M059J (cell line): ENCODE measurements at places on chromosomes 1 and 21.

GRCh38 chr1:9472386-9473031, 66.8 kb upstream of the SLC25A33 start:
- DNase-seq, result no peak

- no peak for DNase-seq
These were observed 224.1 kb downstream of the COL11A1 start for GRCh38 chr1:102884238-102884637.

DNA sequence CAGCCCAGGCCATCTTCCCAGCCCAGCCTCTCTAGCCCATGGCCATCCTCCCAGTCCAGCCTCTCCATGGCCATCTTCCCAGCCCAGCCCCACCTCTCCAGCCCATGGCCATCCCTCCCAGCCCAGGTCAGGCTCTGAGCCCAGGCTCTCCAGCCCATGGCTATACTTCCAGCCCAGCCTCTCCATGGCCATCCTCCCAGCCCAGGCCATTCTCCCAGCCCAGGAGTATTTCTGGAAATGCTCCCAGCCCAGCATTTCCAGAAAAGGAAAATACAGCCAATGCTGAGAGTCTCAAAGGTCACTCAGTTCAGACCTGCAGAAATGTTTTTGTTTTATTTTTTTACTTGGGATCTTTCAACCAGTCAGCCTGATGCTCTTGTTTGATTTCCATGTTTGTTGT, 70.0 kb upstream of the ZNF281 start:
- peak; percentile 37 for DNase-seq

DNA sequence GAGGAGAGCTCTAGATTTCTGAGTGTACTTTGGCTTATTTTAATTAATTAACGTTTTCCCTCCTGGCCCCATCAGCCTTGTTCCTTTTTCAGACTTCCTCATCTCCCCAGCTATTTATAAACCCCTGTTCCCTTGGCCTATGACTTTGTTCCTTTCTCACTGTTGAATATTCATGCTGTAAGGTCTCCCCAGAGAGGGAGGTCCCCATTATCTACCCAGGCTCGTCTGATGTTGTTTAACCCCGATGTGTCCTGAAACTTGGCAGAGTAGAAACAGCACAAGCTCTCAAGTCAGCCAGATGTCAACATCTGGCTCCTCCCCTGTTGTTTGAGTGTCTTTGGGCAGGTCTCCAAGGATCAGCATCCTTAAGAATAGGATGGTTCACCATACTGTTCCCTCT, 153.6 kb downstream of the HIVEP3 start:
- DNase-seq, result no peak

GRCh38 chr1:204509186-204509635, 7.0 kb upstream of the MDM4 start:
- no peak for DNase-seq

GRCh38 chr1:1421907-1422464, 910 bp upstream of the ANKRD65 start:
- no peak for DNase-seq

- no peak for DNase-seq
These were observed 23.2 kb upstream of the CHIT1 start for GRCh38 chr1:203252678-203253077.

- DNase-seq, result no peak
These were observed 13.8 kb downstream of the LEPR start for GRCh38 chr1:65434255-65434654.

GRCh38 chr1:32063261-32063681, 9.5 kb upstream of the TMEM39B start:
- DNase-seq, result peak; percentile 76

- no peak for DNase-seq
These were observed 2.7 kb upstream of the RIPK4 start for GRCh38 chr21:41769521-41769920.

DNA sequence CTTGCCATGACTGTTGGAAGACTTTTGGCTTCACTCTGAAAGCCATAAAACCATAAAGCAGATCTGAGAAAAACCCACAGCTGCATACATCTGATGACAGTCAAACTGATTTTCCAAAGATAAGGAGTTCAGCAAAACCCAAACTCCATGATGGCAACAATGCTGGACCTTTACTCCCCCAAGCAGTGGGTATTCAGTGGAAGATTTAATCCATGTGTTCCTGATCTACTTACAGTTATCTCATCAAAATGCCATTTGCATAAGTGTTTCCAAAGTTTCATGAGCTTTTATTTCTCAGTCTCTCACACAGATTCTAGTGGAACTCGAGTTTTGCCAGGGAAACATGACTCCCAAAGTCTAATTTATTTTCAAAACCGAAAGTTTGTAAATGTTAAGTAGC, 184.9 kb downstream of the ZC3H11B start:
- DNase-seq, result no peak

DNA sequence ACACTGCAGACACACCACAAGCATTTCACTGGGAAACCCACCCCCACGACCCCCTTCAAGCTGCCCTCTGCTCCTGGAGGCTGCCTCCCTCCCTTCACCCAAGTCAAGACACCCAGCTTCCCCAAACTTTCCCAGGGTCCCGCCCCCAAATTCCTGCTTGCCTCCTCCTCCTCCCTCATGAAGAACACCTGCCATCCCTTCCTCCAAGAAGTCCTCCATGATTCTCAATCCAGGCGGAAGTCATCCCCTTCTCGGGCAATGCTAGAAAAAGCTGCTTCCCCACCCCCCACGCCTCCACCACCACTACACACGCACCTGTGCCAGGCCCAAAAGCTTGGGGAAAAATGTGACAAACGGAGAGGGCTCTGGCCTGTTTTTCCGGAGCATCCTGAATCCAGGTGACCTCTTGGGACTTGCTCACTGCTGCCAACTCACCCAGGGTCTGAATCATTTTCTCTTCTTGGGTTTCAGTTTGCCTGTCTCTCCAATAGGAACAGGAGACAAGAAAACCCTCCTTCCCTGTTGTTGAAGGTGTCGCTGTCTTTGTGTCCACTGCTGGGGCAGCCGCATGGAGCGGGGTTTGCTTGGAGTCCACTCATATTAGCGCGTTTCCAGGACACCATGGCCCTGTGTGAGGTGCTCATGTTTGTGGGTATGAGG, 101.0 kb upstream of the CASZ1 start:
- peak; percentile 45 for DNase-seq

DNA sequence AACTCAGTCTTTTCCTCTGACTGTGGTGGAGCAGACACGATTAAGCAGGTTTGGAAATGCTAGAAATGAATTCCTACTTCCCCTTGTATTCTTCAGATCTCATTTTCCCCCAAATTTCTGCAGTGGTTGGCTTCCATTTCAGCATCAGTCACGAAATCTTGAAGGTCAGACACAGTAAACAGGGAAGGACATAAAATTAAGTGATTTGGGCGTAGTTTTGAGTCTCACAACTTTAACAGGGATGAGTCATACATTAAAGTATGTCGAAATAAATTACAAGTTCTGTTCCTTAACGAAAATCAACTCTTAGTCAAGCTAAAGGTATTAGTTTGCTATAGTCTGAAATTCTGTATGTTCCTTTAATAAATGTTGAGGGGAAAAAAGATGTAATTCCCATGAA, 61.1 kb downstream of the HNRNPR start:
- peak; percentile 83 for DNase-seq

DNA sequence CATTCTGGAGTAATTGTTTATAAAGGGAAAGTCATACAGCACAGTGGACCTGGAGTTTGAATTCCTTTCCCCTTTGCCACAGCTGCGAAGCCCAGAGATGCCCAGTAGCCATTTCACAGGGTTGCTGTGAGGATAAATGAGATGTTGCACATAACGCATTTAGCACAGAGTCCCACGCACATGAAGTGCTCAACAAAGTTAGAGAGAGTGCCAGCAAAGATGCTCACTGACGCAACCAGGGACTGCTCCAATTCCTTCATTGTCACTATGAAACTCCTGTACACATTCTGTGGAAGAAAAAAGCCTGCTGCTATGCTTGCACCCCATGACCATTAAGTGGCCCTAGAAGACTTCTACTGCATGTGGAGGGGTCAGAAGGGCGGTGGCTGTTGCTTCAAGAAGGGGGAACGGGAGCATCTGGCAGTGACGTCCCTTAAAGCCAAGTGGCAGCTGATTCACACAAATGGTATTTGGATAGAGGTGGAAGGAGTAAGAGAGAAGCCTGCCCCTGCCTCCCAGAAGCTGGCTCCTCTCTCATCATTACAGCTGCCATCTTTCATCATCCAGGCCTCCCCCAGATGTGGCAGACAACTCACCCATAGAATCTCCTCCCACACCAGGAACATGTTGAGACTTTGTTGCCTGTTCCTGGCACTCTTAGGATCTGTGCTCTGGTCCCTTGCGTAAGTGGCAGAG, 26.5 kb upstream of the VAV3 start:
- DNase-seq, result peak; percentile 58

GRCh38 chr21:44354775-44355771, 1.7 kb downstream of the TRPM2 start:
- no peak for DNase-seq

DNA sequence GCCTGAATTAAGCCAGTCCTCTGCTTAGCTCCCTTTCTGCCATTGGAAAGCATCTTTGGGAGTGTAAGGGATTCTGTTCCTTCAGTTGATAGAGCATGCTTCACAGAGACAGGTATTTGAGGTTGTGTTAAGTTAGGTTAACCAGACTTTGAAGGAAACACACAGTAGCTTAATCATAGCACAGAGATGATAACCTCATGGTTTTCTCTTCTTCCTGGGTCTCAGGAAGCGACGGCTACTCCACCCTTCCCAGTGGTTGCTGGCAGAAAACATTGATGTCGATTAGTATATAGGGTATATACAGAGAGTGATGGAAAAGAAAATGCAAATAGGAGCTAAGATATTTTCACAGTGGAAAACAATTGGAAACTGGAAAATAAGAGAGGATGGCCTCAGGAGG, 42.0 kb downstream of the S1PR1 start:
- DNase-seq, result no peak

- no peak for DNase-seq
These were observed 207.5 kb downstream of the PCP4 start for GRCh38 chr21:40074710-40075109.

GRCh38 chr1:55055084-55055882, 15.9 kb downstream of the PCSK9 start:
- DNase-seq, result no peak

DNA sequence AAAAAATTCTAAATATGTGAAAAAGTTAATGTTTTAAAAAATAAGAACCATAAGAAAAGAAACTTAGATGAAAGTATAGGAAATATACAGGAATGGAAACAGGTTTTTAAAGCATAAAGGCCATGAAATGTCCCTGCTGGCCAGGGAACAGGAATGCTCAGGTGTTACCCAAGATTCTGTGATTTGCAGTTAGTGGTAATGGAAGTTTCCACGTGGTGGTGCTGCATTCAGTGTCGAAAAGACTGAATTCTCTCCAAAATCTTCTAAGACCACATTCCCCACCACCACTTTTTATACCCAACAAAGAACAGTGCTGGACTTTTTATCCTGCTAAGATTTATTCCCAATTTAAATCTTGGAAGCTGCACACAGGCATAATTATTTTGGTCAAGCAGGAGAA, 126.2 kb downstream of the PRRX1 start:
- DNase-seq, result no peak

- no peak for DNase-seq
These were observed 75.1 kb upstream of the NRIP1 start for GRCh38 chr21:15139898-15140297.

GRCh38 chr1:22168412-22168973, 25.6 kb upstream of the WNT4 start:
- no peak for DNase-seq

DNA sequence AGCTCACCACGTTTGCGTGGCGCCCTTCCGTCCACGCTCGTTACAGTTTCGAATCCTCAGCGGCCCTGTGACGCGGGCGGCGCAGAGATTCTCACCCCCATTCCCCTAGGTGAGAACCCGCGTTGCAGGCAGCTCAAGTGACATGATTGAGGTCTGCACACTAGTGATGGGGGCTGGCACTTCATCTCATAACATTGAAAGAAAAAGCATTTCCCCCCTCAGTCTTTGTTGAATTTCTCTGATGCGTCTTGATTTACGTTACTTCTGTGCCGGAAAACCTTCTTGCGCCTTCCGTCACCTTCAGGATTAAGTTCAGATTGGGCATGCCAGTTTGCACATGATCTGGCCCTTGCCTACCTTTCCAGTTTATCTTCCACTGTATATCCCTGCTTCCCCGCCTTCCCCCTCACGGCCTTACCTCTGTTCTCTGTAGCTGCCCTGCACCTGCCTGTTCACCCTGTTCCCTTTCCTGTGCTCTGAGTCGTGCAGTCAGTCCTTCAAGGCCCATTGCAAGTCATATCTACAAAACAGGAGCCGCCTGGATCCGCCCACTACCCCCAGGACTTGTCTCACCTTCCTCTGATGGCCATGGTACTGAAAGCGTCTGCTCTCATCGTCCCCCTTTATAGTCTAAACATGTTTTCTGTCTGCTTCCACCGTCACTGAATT, 1.1 kb downstream of the CTPS1 start:
- peak; percentile 61 for DNase-seq

GRCh38 chr1:86503406-86504136, 34.8 kb downstream of the CLCA1 start:
- peak; percentile 28 for DNase-seq

- no peak for DNase-seq
These were observed 15.3 kb downstream of the GABPA start for GRCh38 chr21:25750085-25750484.

- DNase-seq, result peak; percentile 23
These were observed 86.7 kb downstream of the CCDC185 start for GRCh38 chr1:223479718-223480425.

GRCh38 chr1:165444897-165445370, at the start of gene RXRG:
Gene RXRG, minus strand, starts transcription at chr1:165445126. Its CDS starts 233 bp downstream, at chr1:165444893.
- no peak for DNase-seq

- peak; percentile 99 for DNase-seq
These were observed 106.5 kb upstream of the SLC44A3 start for GRCh38 chr1:94713472-94714141.

GRCh38 chr1:165381745-165382505, 25.4 kb upstream of the LMX1A start:
- DNase-seq, result peak; percentile 67

GRCh38 chr1:48684381-48684780, 92.3 kb downstream of the BEND5 start:
- no peak for DNase-seq

GRCh38 chr1:13617108-13617507, 33.5 kb downstream of the PDPN start:
- no peak for DNase-seq

DNA sequence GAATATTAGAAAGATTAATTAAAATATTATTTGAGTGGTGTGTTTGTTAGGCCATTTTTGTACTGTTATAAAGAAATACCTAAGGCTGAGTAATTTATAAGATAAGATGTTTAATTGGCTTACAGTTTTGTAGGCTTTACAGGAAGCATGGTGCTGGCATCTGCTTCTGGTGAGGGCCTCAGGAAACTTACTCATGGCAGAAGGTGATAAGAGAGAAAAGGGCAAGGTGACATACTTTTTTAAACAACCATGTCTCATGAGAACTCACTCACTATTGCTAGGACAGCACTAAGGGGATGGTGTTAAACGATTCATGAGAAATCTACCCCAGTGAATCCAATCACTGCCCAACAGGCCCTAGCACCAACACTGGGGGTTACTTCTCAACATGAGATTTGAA, 56.7 kb upstream of the RGS21 start:
- DNase-seq, result no peak
